CD4-positive, alpha-beta memory T cell (primary cell): ENCODE measurements at places on chromosomes 1 and 21.

- DNase-seq, result no peak
Observed at GRCh38 chr1:246482805-246483568, 24.1 kb downstream of the SMYD3 start.

GRCh38 chr1:17080880-17081279, 27.0 kb upstream of the SDHB start:
- no peak for DNase-seq

DNA sequence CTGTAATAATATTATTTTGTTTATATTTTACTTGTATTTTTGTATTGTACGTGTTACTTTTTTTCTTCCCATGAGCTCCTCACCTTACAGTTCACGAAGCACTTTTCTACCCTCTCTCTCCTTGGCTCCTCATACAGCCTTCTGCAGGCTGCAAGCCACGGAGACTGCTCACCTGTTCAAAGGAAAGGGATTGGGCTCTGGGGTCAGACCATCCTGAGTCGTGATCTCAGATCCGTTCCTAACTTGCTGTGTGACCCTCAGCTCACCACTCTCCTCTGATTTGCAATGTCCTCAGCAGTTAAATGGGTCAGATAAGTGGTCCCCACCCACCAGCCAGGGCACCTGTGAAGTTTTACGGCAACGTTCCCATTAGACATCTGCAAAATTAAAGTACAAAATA, 54.1 kb downstream of the VWA5B1 start:
- no peak for DNase-seq

GRCh38 chr1:21668232-21668950, 766 bp downstream of the RAP1GAP start:
- no peak for DNase-seq

DNA sequence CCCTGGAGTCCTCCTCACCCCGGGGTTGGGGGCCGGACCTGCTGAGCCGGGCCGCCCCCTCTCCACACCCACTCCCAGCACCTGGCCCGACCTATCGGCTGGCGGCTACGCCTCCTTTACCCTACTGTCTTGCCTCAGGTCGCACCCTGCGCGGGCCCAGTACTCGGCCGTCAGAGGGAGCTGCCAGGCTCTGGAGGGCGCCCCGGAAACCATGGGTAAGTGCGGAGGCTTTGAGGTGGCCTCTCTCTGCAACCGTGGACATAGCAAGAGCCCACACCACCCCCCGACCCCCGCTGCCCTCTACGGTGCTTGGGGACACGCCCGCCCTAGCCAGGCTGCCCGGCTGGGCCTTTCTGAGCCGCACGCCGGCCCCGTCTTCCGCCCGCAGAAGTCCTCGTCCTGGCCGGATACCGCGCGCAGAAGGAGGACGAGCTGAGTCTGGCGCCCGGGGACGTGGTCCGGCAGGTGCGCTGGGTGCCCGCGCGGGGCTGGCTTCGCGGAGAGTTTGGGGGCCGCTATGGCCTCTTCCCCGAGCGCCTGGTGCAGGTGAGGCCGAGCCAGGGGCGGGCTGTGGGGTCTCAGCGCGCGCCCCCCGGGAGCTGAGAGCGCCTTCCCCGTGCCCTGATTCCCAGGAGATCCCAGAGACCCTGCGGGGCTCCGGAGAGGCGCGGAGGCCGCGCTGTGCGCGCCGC, at the start of gene SH3D21:
SH3D21 (plus strand) TSS at position 159 of the 692 bp plus-strand sequence; CDS start at position 212, 53 bp downstream.
- peak; percentile 50 for DNase-seq

DNA sequence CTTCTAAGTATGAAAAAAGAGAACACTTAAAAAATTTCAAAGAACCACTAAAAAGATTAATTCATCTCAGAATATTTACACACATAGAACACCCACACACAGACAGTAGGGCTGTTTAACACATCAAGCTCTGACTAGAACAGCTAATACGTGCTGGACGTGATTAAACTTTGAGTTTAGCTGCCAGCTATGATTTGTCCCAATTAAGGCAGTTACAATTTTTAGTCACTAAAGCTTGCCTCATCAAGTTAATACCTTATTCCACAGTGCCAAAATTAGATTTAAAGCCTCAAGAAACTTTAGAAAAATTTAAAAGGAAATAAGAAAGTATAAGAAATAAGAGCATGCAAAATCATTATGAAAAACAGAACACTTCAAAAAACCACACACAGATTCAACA, 18.9 kb downstream of the SLC16A1 start:
- no peak for DNase-seq
